ENCODE measurements at places on chromosomes 1 and 21.

- DNase-seq, result no peak
These were observed 167.7 kb downstream of the TOMM20 start for GRCh38 chr1:234960722-234961455.

GRCh38 chr21:41236352-41236973, 68.5 kb downstream of the BACE2 start:
- no peak for DNase-seq

DNA sequence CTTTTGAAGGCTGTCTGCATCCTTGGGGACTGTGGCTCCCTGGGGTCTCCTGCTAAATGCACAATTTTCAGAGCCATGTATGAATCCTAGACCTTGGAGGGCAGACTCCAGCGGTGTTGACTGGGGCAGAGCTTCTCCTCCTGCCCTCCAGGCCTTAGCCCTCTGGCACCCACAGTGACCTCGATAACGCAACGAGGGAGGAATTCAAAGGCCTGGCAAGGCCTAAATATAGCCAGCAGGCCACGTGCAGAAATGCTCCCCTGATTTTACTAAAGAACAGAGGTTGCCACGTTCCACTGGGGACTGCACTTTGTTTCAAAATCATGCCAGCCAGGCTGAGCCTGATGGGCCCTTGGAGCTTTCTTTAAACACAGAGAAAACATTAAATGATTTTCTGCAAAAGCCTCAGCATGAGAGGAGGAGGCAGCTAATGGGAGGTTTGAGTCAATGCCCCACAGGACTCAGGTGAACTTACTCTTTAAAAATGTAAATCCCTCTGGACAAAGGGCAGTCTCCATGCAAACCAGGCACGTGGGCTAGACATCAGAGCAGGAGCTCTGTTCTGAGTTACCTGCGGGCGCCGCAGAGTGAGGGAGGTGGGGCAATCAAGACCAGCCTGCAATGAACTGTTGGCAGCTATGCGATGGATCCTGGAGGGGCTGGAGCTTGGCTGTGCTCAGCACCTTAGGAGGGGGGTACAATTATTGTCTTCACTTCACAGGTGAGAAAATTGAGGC, 28.0 kb downstream of the GRIK3 start:
- DNase-seq, result no peak

- DNase-seq, result no peak
These were observed 6.5 kb upstream of the ATP1A4 start for GRCh38 chr1:160144921-160145320.

- peak; percentile 20 for DNase-seq
These were observed 42.5 kb downstream of the CNST start for GRCh38 chr1:246608616-246609376.

DNA sequence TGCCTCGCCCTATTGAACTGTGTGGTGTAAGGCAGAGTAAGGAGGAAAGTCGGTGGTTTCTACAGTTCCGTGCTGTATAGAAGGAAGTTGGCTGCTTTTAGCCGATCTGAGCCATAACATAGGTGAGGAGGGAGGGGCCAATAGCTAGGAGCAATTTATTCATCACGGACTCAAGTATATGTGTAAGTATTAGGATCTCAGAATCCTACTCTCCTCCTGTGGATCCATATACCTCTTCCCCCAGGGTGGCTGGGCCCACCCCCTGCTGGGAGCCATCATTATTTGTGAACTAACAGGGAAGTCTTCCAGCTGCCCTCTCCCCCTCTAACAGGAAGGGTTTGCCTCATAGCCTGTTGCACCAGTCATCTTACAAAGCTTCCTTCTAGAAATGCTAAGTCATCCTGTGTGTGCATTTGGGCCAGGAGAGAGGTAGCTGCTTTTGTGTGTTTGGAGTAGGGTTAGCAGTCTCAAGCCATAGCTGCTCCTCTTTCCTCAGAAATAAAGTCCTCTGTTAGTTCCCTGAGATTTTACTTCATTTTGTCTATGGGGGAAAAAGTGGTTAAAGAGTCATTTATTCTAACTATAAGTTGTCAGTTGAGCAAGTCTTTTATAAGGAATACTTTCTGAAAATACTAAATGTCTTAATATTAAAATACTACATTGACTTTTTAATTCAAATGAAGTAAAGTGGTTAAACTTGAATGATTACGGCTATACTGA, 14.9 kb upstream of the CENPS start:
- DNase-seq, result no peak

DNA sequence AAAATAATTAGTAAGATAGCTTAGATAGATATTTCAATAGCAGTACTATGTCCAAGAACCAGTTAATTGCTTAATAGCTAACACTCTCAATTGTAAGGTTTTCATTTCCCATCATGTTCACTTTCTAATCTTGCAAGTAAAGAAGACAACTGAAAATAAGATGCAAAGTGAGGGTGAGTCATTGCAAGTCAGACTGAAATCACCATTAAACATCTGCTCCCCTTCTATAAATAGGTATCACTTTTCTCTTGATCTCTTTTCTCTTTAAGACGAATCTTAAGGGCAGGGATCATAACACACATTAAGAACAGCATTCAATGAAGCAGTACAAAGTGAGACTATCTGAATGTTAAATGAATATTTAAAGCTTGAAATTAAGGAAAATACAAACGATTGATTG, 40.4 kb downstream of the UBR4 start:
- DNase-seq, result no peak

DNA sequence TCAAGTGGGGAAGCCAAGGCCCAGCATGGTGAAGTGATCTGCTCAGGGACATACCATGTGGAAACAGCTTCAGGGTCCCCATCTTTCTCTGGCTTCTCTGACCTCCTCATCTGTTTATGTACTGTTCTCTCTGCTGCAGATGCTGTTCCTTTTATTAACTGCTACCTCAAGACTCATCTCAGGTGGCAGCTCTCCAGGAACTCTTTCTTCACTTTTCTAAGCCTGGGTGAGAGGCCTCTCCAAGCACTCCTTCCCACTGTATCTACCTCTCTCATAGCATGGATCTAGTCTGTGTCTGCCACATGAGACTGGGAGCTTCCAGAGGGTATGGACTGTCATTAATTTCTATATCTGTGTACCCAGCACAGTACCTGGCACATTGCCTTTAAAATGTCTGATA, 73.4 kb upstream of the PPM1J start:
- no peak for DNase-seq

DNA sequence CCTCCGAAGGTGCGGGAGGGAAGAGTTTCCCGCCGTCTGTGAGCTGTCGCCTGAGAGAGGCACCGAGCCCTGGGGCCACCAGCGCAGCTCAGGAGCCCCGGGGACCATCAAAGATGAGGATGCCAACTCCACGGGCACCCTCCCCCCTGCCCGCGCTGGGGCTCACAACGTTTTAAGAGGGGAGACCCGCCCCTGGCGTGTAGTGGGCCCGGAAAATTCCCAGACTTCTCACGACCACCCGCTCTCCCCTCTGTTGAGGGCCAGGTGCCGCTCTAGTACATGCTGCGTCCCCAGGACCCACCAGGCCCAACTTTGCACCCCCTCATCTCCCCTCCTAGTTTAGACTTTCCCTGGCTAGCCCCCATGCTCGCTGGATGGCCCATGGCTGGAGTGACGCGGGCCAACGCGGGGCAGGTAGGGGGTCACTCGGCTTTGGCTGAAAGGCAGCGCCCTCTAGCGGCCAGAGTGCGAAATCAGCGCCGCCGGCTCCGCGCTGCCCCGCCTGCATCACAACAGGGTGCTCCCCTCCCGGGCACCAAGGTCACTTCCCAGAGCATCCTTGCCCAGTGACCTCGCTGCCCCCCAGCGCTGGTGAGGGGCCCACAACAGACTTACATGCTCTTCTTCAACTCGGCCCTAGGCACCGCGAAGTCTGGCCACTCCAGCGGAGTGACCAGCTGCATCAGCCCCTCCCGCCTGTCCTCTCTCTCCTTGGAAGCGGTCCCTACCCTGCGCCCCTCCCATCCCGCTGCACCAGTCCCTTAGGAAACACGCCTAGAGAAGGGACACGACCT, 1.8 kb downstream of the CD160 start:
- DNase-seq, result peak; percentile 70

DNA sequence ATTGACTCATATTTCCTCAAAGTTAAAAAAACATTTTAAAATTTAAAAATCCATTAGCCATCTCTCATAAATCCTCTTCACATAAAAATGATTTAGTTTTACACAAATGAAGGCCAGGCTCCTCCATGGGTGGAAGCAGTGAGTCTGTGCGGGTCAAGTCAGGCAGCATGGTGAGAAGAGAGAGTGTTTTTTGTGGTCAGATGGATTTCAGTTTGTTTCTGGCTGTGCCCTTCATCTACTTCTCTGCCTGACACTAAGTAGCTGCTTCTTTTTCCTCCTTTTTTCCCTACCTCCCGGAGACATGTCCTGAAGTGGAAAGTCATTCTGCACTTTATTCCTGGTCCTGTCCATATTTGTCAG, 10.3 kb downstream of the PLA2G4A start:
- DNase-seq, result no peak

GRCh38 chr1:54610601-54611580, 12.4 kb downstream of the FAM151A start:
- DNase-seq, result no peak

GRCh38 chr1:62746086-62746808, 37.7 kb upstream of the ATG4C start:
- DNase-seq, result peak; percentile 74

- DNase-seq, result no peak
These were observed 244.7 kb downstream of the SIPA1L2 start for GRCh38 chr1:232385221-232385620.

GRCh38 chr1:182575540-182576149, 13.4 kb downstream of the RNASEL start:
- no peak for DNase-seq

DNA sequence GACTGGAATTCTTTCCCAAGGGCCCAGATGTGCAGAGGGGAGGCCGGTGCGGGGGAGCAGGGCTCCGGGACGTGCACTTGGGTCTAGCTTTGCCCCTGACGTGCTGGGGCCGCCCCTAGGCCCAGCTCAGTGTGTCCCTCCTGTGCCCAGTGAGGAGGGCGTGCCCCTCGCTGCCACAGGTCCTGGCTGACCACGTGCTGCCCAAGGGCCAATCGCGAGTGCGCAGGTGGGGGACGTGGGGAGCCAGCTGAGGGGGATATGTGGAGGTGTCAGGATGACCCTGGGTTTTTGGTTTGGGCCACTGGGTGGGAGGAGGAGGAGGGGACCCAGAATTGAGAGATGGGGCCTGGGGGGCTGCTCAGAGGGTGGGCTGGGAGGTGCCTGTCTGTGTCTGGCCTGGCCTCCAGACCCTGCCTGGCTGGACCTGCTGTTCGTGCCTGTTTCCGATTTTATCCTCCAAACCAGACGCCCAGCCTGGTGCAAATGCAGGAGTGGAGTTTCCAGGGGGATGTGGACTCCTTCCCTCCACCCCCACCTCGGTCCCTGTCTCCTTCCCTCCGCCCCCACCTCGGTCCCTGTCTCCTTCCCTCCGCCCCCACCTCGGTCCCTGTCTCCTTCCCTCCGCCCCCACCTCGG, 6.1 kb upstream of the RNF223 start:
- DNase-seq, result peak; percentile 75

GRCh38 chr21:37153935-37154350, 80.9 kb downstream of the TTC3 start:
- DNase-seq, result peak; percentile 84

DNA sequence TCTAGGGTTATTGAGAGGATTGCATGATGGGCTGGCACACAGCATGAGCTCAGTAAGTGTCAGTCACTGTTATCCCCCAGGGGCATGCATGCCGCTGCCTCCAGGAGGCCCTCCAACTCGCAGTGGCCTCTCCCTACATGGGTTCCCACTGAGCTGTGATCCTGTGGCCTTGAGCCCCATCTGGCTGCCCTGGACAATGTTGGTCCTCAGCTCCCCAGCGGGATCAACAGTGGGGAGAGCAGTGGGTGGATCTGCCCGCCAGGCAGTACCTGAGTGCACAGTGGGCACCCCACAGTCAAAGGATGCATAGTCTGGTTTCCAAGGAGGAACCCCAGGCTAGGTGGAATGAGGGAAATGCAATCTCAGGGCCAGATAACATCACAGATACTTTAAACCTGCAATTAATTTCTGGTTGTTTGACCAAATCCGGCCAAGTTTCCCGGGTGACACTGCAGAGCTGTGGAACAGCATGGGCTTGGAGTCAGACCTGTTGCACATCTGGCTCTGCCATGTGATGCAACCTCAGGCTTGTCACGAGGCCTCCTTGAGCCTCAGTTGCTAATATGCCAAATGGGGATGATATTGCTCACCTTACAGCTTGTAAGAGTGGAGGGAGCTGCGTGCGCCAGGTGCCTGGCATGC, 9.3 kb downstream of the PADI3 start:
- DNase-seq, result no peak

DNA sequence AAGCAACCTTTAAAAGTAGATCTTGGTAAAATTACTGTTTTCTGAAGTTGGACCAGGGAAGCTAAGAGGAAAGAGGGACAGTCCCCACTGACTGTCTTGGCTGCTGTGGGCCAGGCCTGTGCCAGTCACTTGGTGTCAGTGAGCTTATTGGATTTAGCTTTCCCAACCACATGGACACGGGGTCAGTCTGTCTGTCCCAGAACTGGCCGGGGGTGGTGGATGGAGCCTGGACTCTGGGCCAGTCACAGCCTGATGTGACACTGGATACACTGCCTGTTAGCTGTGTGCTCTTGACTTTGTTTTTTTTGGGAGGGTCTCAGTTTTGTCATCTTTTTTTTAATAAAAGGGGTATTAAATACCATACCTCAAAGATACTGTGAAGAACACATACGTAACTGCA, 96.7 kb downstream of the GALNT2 start:
- no peak for DNase-seq

DNA sequence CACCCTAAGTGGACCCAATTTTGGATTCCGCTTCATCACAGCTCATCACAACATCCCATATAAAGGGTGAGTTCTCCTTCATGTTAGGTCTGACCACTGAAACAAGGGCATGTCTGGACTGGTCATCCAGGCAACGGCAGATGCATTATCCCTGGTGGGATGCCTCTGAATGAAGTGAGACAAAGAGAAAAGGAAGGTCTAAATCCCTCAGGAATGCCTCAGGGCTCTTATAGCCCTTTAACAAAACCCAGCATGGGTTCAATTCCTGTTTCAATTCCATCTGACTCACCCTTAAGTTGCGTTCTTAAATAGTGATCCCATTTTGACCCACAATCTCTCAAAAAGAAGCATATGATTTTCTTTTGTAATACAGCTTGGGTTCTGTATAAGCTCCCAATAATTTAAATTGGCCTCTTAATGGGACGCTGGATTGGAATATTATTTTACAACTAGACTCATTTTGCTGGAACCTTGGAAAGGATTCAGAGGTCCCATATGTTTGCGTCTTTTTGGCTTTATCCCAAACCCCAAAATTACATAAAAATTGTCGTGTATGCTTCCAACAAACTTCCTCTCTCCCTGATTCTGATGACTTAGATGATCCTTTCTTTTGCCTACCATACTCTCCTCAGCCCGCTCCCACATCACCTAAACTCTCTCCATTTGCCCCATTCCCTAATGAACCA, 287.4 kb upstream of the ZP4 start:
- DNase-seq, result no peak
